ENCODE measurements at places on chromosomes 16 and 17.

DNA sequence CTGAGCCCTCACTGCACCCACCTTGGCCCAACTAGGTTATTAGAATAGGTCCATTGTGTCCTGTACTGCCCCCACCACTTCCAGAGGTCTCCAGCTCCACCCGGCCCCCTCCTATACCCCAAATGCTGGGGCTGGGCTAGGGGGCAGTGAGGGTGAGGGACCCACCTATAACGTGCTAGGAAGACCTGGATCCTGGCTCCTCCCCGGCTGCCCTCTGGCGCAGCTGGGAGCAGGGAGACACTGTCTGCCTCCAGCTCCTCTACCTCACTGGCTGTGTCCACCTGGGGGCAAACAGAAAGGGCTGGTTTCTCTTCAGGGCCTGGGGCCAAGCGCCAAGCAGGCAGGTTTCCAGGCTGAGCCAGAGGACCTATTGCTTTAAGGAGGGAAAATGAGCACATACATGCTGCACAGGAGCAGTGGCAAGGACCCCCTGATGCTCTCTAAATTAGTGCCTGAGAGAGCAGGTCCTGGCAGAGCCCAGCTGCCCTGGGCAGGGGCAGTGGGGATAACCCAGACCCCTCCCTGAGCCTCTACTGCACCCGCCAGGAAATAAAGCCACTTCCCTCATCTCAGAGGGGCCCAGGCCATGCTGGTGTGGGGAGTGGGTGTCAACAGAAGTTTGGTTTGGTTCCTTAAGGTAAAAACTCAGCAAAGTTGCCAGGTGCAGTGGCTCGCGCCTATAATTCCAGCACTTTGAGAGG, 12.2 kb downstream of the TSPOAP1 start:
- no peak for DNase-seq

DNA sequence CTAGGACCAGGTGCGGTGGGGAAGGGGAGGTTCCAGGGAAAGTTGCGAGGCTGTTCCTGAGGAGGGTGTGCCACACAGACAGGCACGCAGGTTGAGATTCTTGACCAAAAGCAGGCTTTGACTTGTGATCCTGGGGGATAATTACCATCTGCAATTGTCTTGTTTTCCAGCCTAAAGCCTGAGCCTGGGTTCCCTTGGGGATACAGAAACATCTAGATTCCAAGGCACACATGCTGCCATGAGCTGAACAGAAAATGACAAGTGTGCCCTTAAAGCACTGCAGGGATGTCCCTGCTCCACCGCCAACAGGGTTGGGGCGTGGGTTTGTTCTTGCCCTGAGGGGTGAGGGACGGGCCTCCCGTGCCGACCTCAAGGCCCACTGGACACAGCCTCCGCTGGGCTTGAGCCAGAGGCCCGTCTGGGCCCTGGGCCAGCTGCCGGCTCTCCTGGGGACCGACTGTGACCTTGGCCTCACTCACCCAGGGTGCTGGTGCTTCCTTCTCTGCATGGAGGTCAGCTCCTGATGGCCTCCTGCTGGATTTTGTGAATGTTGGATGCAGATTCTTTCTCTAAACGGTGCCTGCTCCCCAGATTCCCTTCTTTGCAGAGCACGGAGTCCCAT, 14.0 kb downstream of the CA5A start:
- DNase-seq, result no peak

DNA sequence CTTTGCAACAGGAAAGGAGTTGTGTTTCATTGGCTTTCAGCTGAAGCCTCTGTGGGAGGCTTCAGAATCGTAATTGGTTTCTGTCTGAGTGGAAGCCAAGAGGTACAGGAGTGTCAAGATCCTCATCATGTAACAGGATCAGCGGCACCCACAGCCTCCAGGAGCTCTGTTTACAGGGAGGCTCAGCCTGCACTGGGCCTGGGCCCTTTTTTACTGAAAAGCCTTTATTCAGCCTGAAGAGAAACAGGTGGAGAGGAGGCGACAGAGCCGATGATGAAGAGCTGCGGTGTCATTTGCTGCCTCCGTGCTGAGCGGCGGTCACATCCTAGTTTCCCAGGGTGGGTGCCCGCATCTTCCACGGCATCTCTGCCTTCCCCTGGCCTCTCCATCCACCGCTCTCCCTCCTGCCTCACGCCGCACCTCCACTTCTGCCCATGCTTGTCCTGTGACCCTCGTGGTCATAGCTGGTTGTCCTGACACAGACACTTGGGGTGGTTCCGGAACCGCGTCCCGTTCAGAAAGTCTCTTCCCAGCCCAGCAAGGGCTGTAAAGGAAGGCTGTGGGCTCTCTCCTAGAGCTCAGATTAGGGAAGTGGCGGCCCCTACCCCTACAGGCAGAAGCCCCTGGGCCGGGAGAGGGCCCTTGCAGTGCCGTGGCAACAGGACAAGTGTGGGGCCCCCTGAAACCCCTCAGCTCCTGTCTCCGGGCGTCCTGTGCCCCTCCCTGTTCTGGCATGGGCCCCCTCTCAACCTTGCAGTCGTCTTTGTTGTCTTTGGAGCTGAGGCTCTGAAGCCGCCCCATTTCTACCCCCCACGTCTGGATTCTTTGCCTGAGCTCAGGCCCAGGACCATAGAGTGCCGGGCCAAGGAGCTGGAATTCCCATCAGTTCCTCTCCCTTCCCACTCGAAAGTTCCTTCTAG, 53.9 kb upstream of the CHMP6 start:
- DNase-seq, result no peak

- no peak for DNase-seq
Observed at GRCh38 chr17:79866791-79867518, 27.7 kb upstream of the CBX4 start.

- DNase-seq, result no peak
Observed at GRCh38 chr17:50953518-50953830, 87.3 kb upstream of the TOB1 start.

GRCh38 chr17:75191584-75191983, 8.8 kb upstream of the SUMO2 start:
- no peak for DNase-seq

Data from nephron progenitor cell (in vitro differentiated cells).